ENCODE measurements at places on chromosomes 6 and 20.

DNA sequence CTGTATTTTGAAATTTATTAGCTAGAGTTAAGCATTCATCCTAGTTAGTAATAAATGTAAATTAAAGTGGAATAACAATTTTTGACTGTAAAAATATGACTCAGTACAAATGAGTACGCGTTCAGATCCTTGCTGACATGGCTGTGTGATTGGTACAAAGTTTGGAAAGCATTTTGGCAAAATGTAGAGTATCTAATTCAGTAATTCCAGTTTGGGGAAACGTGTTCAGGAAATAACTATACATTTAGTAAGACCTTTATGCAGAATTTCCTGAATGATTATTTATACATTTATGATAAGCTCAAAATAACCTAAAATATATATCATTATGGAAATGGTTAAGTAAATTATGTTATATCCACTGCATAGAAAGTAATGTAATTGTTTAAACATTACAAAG, 8.0 kb downstream of the VTA1 start:
- no peak for DNase-seq

DNA sequence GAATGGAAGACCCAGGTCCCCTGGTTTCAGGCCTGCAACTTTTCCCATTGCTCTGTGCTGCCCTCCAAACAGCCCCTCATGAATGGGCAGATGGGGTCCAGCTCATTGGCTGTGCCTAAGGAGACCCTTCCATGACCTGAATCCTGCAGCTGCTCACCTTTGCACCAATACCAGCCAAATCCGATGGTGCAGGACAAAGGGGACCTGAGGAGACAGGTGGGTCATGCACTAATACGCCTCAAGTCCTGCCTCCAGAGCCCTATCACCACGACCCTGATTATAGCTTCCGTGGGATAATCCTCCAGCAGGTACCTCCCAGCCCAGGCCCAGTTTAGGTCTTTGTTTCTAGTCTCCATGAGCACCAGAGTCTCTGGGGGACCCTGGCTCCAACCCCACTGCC, 16.8 kb downstream of the TREM1 start:
- no peak for DNase-seq

- no peak for DNase-seq
These were observed 406.5 kb downstream of the BTBD9 start for GRCh38 chr6:38233161-38233791.

GRCh38 chr6:33746036-33746600, 587 bp downstream of the IP6K3 start:
- DNase-seq, result no peak

DNA sequence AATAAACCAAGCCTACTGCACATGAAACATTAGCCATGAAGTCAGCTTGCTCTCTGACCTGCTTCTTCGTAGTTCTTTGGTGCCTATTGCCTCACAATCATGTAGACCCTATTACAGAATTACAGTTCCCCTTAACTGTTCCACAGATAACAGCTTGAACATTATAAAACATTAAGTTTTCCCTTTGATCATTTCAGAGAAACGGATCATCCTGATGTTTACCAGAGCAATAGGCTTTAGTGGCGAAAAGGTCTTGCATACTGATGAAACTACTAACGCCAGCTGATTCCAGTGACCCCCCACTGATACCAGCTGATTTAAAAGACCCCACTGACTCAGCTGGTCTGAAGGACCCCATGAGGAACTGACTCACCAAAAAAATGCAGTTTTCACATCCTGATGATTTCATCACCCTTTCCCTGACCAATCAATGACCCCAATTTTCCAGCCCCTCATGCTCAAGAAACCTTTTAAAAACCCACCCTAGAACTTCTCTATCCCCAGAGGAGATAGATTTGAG, 39.4 kb upstream of the MLIP start:
- no peak for DNase-seq

- DNase-seq, result no peak
These were observed 120.1 kb upstream of the TCF21 start for GRCh38 chr6:133768656-133769295.

DNA sequence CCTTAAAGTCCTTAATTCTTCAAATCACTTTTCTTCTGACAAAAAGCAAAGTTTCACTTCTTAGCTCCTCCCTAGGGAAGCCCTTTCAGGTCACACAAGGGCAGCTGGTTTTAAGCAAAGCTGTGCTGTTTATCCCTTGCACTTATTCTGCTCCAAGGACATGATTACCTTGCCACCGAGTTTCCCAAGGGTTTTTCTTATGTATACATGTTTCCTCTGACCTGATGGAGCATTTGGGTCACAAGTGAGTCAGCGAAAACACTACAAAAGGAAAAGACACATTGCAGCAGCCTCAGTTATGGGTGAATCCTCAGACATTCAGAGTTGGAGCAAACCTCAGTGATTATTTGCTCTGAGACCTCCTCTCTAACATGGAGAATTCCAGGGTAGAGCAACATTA, 26.6 kb upstream of the ILRUN start:
- DNase-seq, result no peak

DNA sequence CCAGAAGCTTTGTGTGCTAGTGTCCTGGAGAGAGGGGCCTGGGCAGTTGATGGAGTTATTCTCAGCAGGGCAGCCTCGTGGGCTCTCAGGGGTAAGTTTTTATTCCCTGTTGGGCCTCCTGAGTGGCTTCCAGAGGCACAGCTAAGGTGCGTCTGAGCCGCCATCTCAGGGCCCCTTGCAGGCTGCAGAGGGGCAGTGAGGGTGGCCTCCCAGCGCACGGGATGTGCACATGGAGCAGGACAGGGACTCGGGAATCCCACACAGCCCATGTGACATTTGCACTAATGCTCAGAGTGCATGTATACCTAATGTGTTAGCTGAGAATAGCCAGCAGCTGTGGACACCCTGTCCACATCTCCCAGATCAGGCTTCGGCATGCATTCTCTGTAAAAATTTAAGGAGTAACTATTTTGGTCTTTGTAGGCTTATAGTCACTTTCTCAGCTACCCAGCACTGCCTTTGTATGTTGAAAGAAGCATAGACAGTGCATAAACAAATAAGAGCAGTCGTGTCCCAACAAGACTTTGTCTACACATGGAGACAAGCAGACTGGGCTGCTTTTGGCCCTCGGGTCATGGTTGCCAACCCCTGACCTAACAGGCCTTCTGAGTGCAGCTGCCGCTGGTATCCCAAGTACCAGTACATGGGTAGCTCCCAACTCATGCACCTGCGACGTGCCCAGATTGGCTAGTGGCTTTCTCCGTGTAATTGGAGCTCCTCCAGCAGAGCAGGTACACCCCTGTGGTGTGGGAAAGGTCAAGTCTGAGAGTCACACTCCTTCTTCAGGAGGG, 18.6 kb upstream of the CST9L start:
- DNase-seq, result no peak

DNA sequence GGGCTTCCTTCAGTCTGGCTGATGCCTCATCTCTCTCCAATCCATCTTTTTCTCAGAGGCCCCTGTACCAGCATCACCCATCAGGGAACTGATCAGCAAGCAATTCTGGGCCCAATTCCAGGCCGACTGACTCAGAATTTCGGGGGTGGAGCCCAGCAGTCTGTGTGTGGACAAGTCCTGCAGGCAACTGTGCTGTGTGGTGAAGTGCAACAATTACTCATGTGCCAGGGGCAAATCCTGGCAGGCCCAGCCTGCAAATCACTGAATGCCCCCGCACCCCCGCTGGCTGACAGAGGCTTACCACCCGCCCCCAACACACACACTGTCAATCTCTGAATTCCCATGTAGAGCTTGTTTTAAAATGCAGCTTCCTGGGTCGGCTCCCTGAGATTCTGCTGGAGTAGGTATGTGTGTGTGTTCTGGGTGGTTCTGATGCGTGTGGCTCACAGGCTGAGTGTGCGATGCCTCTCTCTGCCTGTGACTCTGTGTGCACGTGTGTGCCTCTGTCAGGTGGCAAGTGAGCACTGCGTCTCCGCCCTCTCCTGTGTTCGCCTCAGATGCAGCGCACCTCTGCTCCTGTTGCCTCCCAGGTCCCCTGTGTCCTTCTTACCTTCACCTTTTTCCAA, 45.4 kb downstream of the SSR1 start:
- no peak for DNase-seq

- DNase-seq, result no peak
These were observed 143.7 kb downstream of the SYNDIG1 start for GRCh38 chr20:24612799-24613775.

- DNase-seq, result no peak
These were observed 60.5 kb downstream of the HACE1 start for GRCh38 chr6:104799134-104799657.

DNA sequence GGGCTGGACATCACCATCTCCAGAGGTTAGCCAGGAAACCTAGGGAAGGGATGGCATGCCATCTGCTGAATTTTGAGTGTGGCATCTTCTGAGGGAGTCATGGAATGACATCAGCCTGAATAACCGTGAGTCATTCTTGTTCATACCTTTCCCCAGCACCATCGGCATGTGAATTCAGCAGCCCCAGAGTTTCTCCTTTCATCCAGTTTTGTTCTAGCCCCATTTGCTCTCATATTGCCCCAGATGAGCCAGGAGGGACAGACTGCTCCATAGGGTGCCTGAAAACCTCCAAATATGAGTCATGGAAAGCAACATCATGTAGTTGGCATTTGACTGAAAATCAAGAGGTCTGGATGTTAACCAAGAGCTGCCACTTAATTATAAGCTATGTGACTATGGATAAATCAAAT, 219.2 kb upstream of the SGK1 start:
- DNase-seq, result no peak

GRCh38 chr6:71197267-71197666, 91.3 kb upstream of the OGFRL1 start:
- DNase-seq, result no peak

GRCh38 chr6:34817446-34817845, 25.6 kb downstream of the BLTP3A start:
- no peak for DNase-seq

DNA sequence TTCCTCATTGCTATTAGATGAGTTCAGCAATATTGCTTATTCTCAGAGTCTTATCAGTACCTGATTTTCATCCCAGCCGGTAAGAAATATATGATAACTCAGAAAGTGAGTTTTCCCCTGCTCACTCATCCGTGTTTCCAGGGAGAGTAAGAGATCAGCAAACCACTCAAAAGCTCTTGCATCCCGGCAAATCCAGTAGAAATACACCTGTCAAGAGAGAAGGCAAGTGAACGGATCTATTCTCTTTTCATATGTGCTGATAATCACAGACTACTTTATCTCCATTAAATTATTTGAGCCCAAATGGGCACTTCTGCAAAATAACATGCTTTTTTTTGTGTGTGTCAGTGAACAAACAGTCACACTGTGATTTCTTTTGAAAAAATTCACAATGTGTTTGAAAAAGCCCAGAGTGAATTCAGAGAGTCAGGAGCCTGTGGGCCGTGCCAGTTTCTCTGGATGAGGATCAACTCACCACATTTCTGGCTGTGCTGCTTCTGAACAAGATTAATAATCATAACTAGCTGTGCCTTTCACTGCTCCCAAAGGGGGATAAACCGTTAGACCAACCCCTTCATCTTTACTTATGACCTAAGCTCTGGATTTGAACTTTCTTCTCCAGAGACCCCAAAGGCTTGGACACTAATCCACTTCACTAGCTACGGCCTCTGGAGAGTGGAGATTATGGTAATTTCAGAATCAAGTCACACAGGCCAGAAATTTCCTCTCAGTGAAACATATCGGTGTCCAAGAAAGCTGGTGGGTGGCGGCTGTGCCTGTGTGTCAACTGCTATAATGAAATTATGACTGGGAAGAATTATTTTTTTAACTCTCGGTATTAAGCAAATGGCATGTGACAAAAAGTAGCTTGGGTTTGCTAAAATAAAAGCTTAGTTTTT, 44.2 kb downstream of the NOX3 start:
- no peak for DNase-seq

- DNase-seq, result no peak
These were observed 1.1 kb downstream of the FBXO30 start for GRCh38 chr6:145813285-145814034.

DNA sequence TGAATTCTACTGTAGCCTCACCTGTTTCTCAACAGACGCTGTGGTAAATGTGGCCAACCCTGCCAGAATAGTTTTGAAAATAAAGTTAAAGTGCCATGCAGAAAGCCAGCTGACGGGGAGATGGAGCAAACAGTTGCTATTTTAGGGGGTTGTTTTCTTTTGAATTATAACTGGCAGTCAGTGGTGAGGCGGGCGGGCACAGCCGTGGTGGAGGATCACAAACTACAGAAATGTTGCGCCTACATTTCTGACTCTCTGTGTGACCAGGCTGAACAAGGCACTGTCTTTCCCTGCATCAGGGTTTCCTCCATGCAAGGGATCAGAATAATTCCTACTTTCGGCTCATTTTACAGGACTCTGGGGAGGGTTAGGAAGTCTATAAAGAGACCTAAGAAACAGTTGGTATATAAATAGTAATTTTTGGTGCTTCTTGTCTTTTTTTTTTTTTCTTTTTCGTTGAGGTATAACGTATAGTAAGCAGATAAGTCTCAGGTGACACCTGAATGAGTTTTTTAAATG, 17.2 kb downstream of the CHMP4B start:
- DNase-seq, result no peak

- DNase-seq, result no peak
These were observed 13.7 kb downstream of the BCL2L1 start for GRCh38 chr20:31708736-31709534.
